ENCODE measurements at places on chromosomes 1 and 21.
A peak's percentile ranks its signal among the peaks of the same experiment; 100 is the strongest.

- no peak for DNase-seq
Measured at GRCh38 chr21:46122758-46123683, 25.1 kb downstream of the COL6A2 start.

GRCh38 chr1:225253784-225254183, 174.1 kb downstream of the LBR start:
- DNase-seq, result no peak

- DNase-seq, result no peak
Measured at GRCh38 chr1:204697893-204698292, 12.4 kb upstream of the LRRN2 start.

- DNase-seq, result no peak
Measured at GRCh38 chr1:23589585-23589986, 30.3 kb upstream of the ID3 start.

DNA sequence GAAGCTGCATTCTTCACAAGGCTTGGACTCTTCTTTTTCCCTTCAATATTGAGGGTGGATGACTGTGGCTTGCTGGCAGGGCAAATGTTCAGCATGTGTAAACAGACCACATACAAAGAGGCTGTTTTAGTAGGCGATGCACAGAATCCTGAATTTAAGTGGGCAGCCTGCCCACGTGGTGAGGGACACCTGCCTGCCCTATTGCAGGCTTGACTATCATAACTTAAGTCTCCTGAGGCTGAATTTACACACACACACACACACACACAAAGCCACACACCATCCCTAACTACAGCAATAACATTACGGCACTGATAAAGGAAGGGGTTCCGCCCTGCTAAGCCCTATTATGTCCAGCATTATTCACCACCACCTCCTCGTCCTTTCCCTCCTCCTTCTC, 15.9 kb downstream of the SYT2 start:
- no peak for DNase-seq

DNA sequence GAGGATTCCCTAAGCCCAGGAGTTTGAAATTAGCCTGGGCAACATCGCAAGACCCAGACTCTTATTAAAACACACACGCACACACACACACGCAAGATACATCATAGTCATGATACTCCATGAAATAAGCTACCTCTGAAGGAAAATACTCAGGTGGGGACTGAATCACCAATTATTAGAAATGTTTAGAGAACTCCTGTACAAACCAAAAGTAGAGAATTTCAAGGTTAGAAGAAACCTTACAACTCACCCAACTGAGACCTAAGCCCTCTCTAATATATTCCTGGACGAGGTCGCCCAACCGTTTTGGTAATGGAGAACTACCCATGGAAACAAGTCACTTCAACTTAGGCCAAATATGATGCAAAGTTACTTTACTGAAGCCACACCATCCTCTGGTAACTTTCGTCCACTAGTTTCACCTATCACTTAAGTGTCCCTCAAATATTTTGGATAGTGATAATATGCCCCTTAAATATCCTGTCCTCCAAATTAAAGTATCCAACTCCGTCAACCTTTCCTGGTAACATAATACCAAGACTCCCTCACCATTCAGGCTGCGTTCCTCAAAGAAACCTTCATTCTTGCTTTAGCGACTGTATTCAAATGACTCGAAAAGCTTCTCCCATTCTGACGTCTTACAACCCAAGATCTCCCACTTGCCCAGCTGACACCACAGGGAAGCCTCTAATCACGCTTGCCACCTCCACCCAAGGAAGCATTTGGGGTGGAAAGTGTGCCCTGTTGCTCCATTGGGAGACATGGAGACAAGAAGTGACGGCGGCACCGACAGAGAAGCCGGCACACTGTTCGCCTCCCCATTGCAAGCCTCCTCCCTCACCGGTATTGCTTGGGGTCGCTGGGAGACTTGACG, 856 bp downstream of the NRDC start:
- DNase-seq, result no peak

DNA sequence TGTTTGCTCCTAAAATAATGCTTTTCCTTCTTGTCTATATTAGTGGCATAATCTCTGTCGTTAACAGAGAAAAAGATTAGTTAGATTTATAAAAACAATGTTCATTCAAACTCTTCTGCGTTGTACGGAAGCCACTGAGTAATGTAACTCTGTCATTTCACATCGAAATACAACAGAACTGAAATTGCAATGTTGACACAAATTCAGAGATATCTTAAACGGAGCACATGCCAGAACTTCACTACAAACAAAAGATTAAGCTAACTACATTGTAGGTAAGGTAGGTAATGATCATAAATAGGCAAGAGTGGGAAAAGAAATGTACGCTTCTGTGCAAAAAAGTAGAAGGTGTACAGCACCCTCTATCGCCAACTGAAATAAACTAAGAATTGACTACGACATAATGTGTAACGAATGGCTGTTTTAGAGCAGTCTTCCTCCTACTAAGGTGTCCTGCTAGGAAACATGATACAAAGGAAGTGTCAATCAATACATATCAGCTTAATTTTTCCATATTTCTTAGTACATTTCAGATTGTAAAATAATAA, 56.6 kb downstream of the PCNX2 start:
- no peak for DNase-seq

DNA sequence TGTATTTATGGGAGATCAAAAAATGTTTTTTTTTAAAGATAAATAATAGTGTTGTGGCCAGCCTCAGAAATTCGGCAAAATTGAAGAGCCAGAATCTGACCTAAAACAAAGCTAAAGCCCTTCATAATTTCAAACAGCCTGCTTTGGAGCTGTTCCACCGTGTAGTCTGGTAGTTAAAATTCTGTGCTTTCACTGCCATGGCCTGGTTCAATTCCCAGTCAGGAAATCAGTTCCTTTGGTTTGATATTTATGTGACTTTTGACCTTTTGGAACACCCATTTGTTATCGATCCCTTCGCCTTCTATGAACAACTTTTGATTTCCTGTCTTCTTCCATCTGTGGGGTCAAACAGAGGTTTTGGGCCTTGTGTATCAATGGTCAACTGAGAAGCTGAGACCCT, 179.8 kb downstream of the HFM1 start:
- DNase-seq, result no peak

DNA sequence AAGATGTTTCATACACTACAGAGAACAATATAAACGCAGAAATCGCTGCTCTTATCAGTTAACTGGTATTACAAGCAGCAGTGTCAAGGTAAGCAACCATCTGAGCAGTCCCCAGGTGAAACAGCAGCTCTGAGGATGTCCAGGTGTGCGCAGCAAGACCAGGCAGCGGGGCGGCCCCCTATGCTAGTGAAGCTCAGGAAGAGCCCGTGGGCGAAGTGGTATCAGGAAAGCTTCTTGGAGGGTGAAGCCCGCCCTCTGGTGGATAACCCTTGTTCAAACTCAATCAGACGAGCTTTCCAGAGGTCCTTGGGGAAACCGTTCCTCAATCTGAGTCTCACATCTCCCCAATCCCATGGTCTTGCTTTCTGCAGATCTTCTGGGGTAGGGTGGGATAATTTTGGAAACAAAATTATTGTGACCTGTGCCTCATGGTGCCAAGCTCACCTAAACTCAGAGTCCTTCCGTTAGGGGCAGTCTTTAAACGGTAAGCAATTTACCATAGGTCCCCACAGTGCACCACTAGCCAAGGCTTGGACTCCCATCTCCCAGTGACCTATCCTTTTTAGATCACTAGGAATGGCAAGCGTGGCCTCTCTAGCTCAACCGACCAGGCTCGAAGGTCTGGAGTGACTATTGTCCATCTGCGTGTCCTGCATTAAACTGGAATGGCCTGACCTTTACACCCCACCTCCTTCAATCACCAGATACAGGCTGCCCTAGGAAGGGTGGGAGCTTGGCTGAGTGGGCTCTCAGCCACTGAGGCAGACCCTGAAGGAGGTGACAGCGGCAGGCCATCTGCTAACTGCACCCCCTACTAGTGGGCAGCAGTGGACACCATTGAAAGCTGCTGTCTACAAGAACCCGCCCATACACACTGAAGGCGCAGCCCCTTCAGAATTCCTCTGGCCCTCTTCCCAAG, 13.6 kb upstream of the FAM110D start:
- DNase-seq, result peak; percentile 87

GRCh38 chr1:43951021-43951985, 4.6 kb downstream of the IPO13 start:
- no peak for DNase-seq

- DNase-seq, result no peak
Measured at GRCh38 chr21:37944496-37944895, 28.2 kb upstream of the KCNJ6 start.

DNA sequence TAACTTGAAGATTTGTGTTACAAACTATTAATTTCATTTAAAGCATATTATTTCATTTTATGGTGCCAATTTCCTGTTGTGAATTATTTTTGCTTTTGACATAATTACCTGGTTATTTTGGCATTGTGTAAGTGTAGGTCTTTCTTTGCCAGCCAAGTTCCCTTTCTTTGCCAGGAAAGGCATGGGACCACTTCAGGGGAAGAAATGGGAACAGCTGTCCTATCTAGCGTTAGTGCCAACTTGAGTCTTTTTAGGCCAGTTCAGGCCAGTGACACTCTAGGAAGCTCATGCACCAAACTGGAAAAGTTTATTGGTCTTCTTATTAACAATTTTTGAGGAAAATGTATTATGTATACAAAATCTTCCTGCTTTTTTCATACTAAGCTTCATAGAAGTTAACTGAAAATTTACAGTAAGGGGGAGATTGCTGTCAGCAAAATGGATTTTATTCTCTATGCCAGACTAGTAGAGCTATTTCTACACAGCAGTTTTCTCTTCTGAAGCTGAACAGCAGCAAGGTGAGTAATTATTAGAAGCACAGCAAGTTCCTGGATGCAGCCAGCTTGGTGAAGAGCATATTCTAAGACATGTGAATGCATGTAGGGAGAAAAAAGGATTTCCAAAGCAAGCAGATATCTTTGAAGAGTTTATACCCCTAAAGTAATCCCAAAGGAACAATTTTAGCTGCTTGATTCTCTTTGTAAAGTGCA, 914.6 kb upstream of the ADGRL4 start:
- DNase-seq, result no peak

- no peak for DNase-seq
Measured at GRCh38 chr1:183757061-183757460, 47.9 kb upstream of the RGL1 start.

DNA sequence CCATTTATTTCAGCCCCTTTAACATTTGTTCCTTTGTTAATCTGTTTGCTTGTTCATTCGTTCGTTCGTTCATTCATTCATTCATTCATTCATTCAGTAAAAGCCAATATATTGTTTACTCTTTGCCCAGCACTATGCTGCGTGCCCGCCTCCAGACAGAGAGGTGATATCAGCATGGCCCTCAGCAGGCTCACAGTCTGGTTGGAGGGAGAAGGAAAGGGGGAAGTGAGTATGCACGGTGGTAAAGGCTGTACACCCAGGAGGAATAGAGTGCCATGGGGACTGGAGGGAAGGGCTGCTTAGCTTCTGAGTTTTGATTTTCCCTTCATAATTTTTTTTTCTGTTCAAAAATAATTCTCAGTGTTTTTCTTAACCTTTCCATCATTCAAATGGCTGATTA, 144.7 kb downstream of the NOS1AP start:
- DNase-seq, result no peak

- no peak for DNase-seq
Measured at GRCh38 chr1:78884685-78885452, 121.7 kb downstream of the ADGRL4 start.

GRCh38 chr1:20078171-20078651, 8.2 kb downstream of the PLA2G5 start:
- no peak for DNase-seq

GRCh38 chr1:9112961-9113880, 15.7 kb downstream of the GPR157 start:
- DNase-seq, result no peak

- DNase-seq, result no peak
Measured at GRCh38 chr1:59670662-59671061, 144.1 kb upstream of the HOOK1 start.

DNA sequence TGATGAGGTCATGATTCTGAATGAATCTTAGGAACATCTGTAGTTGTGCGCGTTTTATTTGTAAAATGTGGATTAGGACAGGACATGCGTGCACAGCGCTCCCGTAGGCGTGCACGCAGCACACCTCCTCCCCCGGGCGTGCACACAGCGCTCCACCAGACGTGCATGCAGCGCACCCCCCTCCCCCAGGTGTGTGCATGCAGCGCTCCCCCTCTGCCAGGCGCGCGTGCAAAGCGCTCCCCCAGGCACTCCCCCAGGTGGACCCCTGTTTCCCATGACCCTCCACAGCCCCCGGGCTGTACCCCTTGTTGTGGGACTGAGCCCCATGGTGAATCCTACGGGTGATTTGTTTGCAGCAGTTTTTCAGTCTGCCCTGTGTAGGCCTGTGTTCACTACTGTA, 61.6 kb downstream of the S100B start:
- DNase-seq, result no peak

GRCh38 chr1:90384193-90384592, 332.9 kb downstream of the BARHL2 start:
- no peak for DNase-seq

DNA sequence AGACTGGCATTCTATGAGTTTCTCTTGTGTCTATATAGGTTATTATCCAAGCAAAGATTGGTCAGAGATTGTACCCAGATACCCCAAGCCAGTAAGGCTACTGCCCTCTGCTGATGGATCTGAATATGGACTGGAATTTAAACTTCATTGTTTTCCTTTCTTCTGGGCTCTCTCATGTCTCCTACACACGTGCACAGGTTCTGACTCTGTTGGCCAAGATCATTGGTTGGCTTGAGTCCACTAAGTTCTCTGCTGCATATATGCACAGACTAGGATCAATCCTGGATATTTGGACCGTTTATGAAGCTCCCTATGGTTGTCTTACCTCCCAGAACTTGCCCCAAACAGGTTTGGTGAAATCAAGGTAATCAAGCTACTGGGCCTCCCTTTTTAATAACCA, 69.7 kb downstream of the CC2D1B start:
- DNase-seq, result peak; percentile 42

DNA sequence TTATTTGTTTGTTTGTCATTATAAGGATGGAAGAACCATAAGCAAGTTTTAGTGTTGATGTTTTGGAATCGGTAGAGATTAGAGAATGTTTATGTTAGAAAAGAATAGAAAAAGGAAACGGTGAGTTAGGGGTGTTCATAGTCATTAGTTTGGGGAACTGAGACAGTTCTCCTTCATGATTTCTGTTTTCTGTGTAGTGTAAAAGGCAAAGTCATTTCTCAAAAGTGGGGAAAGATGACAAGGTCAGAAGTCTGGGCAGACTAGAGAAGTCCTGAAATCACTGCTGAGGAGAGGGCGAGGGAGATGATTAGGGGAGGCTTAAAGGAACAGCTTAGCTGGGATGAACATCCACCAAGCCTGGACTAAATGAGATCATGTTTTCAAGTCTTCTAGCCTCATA, 498.9 kb downstream of the TTLL7 start:
- DNase-seq, result no peak

DNA sequence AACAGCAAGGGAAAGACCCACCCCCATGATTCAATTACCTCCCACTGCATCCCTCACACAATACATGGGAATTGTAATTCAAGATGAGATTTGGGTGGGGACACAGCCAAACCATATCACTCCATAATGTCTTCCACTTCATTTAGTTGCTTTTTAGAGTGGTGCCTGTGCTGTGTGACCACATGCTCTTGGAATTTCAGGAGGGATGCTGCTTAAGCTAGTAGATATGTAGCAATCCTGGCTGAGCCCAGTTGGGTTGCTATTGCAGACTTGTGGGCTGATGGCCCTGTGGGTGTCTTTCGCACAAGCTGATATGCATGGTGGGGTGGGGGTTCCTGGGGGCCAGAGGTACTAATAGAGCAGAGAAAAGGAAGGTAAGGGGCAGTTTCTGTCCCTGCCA, 160.4 kb upstream of the SYT6 start:
- no peak for DNase-seq

Data from CD4-positive, alpha-beta T cell (primary cell).